ENCODE measurements at places on chromosomes 2 and 18.

GRCh38 chr2:221571025-221571550, 1.0 kb downstream of the EPHA4 start:
- no peak for DNase-seq

DNA sequence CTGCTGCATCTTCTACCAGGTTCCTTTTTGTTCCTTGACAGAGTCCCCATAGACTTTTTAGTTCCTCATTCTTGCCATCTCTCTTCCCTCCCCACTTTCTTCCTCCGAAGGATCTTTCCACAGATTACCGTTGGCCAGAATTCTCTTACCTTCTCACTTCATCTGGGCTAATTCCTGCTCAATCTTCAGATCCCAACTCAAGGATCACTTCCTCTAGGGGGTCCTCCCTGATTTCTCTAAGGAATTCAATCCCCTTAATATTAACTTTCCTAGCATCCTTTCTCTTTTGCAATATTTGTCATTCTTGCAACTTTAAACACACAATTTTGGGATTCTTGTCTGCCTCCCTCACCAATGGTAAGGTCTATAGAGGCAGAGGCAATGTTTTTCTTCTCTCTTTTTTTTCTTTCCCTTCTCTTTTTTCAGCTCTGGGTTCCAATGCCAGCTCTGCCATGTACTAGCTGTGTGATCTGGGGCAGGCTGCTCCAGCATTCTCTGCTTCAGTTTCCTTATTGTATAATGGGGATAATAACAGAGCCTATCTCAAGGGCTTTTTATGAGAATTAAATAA, 5.4 kb upstream of the KCNE4 start:
- DNase-seq = no peak

- DNase-seq = no peak
Observed at GRCh38 chr2:15307526-15307925, 253.6 kb downstream of the NBAS start.

DNA sequence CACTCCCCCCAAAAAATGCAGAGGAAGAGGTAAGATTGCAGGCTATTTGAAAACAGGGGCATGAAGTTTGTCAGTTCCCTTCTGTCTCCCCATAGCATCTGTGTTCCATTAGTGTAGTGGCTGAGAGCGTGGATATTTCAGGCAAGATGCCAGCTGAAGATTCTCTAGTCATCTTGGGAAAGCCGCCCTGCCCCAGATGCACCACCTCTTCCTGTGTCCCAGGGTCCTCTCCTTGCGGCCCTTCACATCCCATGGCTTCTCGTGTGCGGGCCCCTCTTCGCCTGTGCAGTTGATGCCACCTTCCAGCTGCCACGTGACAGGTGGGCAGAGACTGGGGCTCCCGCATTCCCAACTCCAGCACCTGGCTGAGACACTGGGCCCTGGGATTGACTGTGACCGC, 16.1 kb downstream of the TMEM127 start:
- DNase-seq = no peak

DNA sequence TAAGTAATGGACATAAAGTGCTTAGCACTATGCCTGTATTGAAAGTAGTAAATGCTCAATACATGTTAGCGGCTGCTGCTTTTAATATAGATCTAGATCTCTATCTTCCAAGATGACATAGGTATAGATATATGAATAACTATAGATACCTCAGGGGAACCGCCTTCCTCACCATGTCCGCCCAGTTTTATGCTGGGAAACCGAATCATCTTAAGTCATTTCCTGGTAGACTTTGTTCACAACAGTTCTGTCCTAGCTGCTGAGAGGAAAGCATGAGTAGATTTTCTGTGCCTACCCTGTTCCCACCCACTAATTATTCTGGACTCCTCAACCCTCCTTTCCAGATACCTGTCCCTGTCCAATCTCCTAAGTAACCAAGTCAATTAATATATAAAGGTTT, 21.6 kb upstream of the ITM2C start:
- no peak for DNase-seq

DNA sequence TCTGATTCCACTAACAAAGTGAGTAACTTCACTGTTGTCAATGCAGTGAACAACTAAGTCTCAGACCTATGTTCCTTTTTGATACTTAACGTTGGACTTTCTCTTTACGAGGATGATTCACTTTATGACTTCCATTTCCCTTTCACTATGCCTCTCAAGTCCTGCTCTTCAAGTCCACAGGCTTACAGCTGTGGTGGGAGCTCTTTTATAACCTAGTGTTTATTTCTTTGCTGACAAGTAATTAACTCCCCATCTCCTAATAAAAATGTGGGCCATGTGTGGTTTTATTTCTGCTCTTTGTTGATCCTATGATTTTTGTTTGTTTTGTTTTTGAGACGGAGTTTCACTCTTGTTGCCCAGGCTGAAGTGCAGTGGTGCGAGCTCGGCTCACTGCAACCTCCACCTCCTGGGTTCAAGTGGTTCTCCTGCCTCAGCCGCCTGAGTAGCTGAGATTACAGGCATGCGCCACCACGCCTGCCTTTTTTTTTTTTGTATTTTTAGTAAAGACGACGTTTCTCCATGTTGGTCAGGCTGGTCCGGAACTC, 142.1 kb downstream of the USP34 start:
- no peak for DNase-seq

- no peak for DNase-seq
Observed at GRCh38 chr2:40150266-40150665, 301.6 kb downstream of the SLC8A1 start.

GRCh38 chr2:231297108-231297908, 98.2 kb upstream of the B3GNT7 start:
- DNase-seq = peak; percentile 32

GRCh38 chr2:204441316-204441715, 104.0 kb upstream of the PARD3B start:
- no peak for DNase-seq

DNA sequence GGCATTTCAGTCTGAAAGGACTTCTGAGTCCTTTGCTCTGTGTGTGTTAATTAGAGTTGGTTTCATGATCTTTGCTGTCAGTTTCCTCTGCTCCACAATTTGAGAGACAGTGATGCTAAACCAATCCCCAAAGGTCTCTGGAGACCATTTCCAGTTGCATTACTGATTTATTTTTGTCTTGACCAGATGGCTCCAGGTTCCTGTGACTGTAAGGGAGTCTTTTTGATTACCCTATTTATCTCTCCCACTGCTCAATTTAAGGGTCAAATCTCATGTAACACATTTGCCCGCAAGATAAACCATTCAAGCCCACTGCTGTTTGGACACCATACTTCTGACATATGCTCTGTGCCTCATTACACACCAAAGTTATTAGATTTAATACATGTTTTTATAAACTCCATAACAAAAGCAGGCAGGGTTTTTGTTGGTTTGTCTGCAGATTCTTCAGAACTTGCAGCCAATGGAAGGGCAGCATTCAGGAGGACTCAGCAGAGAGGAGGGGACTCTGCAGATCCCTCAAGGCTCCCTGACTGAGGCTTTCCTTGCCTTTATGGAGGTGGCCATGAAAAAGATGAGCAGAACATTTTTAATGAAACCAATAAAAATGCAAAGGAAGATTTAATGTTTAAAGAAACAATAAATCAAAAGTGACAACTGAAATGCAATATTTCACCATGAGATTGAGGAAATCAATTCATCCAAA, 889.3 kb upstream of the CELF4 start:
- DNase-seq = no peak

- DNase-seq = no peak
Observed at GRCh38 chr2:180971811-180972210, 8.6 kb upstream of the UBE2E3 start.

- no peak for DNase-seq
Observed at GRCh38 chr2:70947556-70948184, 12.0 kb downstream of the ATP6V1B1 start.

- DNase-seq = no peak
Observed at GRCh38 chr2:191777351-191777750, 69.5 kb downstream of the CAVIN2 start.

- no peak for DNase-seq
Observed at GRCh38 chr2:230668939-230669303, 43.7 kb upstream of the CAB39 start.

DNA sequence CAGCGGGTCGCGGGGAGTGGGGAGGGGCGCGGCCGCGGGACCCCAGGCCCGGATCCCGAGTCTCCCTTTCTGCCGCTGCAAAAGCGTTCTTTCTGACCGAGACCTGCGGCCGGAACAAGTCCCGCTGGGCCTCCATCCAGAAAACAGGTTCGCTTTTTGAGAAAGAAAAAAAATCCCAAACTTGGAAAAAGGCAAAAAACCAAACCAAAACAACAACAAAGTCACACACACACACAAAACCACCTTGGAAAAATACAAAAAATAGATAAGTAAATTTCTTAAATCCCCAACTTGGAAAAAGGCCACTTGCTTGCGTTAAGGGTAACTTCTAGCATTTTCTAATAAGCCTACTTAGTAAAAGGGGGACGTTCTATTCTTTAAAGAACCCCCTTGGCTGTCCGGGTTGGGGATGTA, 250 bp upstream of the CHST10 start:
- no peak for DNase-seq

DNA sequence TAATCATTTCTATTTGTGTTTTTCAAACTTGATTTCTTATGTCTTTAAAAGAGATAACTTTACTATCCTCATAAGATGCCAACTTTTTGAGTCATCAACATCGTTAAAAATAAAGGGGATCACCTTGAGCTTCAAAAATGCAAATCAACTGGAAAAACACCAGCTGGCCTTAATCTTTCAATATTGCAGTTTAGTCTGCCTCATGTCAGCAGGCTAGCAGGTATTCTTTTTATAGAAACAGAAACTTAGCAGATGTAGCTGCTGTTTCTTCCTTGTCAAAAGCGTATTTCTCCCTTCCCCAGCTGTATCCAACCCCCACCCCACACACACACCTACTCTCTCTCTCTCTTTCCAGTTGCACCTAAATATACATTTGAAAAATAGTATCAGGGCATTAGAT, 154.1 kb upstream of the ZNF804A start:
- DNase-seq = no peak

GRCh38 chr2:197996583-197996982, 192.2 kb downstream of the PLCL1 start:
- DNase-seq = no peak

DNA sequence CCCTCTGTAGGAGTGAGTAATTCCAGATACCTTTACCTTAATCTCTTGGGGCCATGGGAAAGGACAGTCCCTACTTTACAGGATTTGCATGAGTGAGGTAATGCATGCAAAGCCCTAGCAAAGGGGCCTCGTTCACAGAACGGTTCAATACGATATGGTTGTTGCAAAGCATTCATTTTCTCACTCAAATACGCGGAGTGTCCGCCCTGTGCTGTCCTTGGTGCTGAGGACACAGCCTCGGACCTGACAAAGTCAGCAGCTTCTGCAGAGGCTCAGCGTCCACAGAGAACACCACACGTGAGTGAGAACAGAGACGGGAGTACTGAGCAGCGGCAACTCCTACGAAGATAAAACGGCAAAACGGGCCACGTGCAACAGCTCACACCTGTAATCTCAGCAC, 125.7 kb downstream of the EIPR1 start:
- DNase-seq = no peak

GRCh38 chr2:240197462-240198139, 57.1 kb upstream of the OTOS start:
- DNase-seq = no peak

DNA sequence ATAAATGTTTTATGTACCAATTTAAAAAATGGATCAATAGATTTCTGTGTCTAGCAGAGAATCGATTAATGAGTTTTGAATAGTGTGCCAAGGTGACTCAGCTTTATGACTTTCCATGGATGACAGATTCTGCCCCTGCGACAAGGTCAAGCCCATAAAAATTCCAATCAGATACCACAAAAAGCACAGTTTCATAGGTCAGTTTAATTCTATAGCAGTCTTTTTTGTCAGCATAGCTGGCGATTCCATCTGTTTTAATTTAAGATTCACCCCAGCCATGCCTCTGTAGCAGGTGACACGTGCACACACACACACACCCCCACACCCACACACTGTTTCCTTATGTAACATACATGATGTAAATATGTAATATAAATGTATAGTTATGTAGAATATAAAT, 28.9 kb downstream of the RAB31 start:
- no peak for DNase-seq

DNA sequence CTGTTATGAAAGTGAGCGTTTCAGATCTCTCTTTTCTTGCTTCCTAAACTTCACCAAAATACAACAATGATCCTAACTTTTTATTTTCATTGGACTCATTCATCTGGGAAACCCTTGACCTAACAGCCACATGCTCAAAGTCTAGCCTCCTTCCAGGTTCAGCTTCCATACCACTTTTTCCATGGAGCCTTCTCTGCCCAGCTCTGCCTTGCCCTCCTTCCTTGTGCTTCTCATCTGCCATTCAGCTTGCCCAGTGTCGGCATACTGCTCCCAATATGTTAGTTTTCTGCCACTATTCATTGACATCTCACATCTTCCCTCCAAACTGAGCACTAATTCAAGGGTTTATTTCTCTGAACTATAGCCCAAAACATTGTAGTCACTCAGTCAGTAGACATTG, 214.7 kb downstream of the RAD51AP2 start:
- DNase-seq = no peak

DNA sequence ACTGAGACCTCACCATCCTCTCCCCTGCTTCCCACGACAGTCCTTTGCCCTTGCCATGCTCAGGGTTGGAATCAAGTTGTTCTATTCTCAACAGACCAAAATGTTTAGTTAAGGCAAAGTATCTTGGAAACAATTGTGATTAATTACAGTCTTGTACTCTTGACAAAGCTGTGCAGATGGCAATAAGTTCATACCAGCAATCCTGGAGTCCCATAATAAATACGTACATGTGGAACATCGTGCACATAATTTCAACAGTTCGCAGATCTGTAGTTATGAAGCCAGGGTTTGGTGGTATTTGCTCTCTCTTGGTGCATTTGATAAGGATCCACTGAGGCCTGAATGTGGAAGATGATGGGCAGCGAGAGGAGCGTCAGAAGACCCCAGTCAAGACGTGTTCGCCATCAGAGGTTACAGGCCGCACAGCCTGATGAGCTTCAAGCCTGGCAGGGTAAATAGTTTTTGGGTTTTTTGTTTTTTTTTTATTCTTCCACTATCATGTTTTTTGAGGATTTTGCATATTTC, 52.9 kb upstream of the EML6 start:
- DNase-seq = no peak

DNA sequence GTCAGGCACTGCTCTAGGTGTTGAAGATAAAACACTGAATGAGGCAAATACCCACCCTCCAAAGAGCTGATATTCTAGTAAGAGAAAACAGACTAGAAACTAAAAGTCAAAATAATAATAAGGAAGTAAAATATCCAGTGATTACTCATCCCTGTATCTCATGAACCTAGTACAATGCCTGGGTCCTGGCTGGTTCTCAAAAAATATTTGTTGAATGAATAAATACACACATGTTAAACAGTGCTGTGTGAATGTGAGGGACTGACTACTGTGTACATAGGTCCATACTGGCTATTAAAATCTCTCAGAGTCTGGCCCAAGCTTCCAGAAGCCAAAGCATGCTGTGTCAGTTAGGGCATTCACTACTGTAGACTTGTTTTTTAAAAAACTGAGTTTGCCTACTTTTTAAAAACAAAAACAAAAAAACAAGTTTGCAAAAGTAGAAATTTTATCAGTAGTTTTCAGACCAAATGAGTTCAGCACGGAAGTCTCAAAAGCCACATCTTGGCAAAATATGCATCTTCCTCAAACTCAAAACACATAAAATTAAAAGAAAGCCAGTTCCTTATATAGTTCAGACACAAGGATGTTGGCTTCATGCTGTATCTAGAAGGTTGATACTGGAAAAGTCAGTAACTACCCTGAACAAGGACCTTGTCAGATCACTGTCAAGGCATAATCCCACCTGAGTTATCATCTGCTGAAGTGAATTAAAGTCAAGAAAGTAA, 136.2 kb downstream of the THADA start:
- no peak for DNase-seq

Data from smooth muscle cell of the brain vasculature (primary cell).